OCI-LY7 (cell line): ENCODE measurements at places on chromosomes 1 and 21.

GRCh38 chr21:24759348-24760075 lies 847.8 kb downstream of the MRPL39 start:
- DNase-seq: no peak

- DNase-seq: no peak
Observed at GRCh38 chr1:14659913-14660312, 61.4 kb downstream of the KAZN start.

GRCh38 chr21:17372200-17372599 lies 140.6 kb upstream of the CXADR start:
- no peak for DNase-seq

- DNase-seq: no peak
Observed at GRCh38 chr1:66562561-66562960, 28.6 kb downstream of the SGIP1 start.

DNA sequence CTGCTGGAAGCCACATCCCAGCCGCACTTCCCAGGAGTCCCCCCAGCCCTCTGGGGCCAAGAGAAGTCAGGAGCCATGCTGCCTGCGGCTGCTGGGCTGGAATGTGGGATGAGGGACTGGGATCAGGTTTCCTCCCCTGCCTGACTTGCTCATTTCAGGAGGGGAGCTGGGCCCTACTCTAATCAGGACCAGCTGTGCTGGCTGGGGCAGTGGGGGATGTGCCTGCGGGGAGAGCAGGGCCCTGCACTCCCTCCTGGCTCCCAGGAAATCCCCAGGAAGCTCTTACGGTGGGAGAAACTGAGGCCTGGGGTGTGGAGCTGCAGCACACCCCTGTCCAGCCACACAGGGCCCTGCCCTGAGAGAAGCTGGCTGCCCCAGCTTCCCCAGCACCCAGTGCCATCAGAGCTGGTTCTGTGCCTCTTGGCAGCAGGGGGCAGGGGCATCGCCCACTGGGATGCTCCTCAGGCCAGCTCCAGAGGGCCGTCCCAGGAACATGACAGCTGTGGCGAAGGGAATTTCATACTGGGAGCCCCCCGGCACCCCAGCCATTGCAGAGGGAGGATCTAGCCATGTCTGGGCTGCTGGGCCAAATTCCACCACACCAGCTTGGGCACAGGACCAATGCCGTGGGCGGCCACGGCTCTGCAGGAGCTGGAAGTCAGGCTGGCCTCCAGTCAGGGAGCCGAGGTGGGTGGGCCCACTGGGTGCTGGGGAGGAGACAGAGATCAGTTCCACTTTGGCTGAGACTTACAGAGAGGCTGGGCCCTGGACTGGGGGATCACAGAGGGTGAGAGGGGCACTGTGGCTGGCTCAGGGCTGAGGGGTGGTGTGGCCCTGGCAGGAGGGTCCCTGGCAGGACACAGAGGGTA lies 21.3 kb upstream of the PRSS38 start:
- DNase-seq: no peak

DNA sequence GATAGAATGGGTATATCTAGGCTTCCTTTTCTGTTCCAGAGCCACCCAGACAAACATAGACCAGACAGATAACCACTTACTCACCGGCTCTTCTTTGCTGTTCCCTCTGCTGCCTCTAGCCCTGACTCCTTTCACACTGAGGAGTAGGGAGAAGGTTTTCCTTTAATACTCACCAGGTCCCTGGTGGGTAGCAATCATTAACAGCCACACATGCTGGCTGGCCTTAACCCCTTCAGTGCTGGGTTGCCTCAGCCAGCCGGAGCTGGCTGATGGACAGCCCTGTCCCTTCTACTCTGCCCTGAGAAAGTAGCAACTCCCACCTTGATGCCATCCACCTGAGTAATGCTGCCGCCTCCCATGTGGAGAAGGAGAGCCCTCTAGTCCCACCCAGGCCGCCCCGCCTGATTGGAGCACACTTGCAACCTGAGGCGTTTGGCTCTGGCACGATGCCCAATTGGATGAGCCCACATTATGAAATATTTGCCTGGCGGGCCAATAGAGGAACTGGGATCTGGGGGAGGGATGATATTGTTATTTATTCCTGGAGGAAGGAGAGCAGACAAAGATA lies 71.6 kb downstream of the PLEKHA6 start:
- DNase-seq: no peak

- DNase-seq: no peak
Observed at GRCh38 chr1:168645721-168646120, 69.3 kb downstream of the XCL1 start.

DNA sequence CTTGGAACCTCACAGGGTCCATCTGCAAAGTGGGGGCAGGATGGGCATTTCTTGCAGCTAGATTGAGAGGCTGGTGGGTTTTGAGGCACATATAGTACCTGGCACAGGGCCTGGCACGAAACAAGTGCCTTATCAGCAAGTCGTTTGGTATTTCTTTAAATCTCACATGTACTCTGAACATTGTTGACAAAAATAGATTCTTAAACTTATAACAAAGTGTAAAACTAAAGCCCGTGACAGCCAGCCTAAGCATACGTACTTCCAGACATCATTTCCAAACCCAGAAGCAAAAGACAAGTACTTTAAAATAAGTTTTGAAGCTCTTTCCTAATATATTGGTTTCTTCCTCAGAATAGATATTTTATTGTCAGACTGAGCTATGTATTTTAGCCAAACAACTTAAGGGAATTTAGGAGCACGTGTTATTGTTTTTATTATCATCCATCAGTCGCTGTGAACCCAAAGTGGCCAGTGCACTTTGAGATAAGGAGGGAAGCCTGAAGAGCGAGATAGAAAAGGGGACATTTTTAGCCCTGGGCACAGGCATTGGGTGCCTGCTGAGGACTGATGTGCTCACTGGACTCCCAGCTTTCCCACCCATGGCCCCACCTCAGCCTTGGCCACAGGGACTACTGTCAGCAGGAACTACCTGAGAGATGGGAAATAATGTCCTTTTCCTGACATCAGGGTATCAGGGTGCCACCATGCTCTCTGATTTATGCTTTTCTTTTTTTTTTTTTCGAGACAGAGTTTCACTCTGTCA lies 3.0 kb downstream of the FBLIM1 start:
- DNase-seq: no peak

DNA sequence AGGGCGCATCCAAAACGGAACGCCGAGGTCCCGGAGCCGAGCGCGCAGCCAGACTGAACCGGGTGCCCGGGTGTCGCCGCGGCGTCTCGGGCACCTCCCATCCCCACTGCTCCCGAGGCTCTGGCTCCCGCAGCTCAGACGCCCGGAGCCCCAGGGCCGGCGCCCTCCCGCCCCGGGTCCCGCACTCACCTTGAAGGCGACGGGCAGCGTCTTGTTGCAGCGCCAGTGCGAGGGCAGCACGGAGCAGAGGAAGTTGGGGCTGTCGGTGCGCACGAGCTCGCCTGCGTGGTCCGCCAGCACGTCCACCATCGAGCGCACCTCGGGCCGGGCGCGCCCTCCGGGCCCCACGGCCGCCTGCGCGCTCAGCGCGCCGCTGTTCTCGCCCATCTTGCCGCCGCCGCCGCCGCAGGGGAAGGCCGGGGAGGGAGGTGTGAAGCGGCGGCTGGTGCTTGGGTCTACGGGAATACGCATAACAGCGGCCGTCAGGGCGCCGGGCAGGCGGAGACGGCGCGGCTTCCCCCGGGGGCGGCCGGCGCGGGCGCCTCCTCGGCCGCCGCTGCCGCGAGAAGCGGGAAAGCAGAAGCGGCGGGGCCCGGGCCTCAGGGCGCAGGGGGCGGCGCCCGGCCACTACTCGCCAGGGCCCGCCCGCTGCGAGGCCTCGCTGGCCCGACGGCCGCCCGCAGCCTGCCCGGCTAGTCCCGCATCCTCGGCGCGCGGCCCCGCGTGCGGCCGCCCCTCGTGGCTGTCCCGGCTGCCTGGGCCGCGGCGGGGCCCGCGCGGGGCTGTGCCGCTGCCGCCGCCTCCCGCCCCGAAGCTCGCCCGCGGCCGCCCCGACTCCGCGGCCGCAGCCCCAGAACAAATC lies 447 bp downstream of the RUNX3 start:
- peak; percentile 73 for DNase-seq

DNA sequence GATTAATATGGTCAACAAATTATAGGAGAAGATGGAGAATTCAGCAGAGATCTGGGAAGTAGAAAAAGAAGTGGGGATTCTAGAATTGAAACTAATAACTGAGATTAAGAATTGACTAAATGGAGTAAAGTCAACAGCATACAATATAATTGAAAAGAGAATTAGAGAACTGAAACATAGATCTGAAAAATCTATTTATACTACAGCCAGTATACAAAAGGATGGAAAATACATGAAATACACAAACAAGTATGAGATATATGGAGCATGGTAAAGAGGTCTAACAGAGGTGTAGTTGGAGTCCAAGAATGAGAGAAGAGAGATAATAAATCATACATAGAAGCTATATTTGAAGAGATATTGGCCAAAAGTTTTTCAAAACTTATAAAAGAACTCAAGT lies 235.2 kb downstream of the FGGY start:
- DNase-seq: no peak

DNA sequence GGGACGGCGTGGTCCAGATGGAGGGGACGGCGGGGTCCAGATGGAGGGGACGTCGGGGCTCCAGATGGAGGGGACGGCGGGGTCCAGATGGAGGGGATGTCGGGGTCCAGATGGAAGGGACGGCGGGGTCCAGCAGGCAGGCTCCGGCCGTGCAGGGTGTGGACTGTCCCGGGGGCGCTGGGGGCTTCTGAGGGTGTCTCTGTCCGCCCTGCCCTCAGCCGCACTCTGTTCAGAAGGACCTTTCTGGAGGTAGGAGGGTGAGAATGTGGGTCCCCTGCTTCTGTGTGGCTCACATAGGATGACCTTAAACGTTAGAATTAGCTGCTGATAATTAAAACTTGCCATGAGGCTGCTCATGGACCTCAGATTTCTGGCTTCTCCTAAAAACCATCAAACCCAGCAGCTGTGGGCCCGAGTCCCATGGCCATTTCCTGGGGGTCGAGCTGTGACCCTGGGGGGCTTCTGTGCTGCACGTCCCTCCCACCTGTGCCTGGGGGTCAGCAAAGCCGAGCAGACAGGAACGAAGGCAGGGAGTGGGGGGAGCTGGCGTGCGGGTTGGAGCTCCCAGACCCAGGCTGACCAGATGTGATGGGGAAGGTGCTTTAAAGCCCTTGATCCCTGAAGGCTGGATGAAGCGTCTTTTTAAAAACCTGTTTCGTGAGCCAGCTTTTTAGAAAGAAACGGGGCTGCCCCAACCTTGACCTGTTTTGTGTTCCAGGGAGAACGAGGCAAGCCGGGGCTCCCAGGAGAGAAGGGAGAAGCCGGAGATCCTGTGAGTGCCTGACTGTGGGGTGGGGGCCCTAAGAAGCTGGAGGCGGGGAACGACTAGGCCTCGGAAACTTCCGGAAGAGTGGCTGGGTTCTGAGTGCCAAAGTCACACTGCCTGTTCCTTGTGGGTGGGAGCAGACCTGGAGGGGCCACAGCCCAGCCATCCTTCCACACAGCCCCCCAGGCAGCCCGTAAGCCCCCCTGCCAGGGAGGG lies 7.1 kb downstream of the COL6A1 start:
- no peak for DNase-seq

GRCh38 chr1:107950464-107950863 lies 14.5 kb downstream of the VAV3 start:
- DNase-seq: no peak
